ENCODE measurements at places on chromosomes 2 and 18.

DNA sequence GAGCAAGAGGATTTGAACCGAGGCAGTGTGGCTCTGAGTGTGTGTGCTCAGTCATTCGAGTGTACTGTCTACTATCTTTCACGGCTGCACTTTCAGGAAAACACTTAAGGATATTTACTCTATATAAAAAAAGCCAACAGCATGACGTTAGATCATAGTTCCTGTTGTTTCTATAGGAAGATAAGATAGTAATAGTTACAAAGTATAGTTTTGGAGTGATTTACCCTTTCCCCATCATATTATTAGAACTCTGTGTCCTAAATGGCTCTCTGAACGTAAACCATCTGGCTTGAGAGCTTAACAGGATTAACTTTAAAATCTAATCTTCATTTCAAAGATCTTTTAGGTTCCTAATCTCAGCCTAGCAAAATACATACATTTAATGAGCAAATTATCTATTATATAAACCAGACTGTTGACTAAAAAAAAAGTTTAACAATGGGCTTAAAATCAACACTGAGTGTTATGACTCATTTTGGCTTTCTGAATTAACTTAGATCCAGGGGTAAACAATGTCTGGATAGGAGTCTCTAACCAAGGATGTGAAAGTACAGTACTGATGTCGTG is 150.3 kb upstream of the DNMT3A start:
- no peak for DNase-seq

DNA sequence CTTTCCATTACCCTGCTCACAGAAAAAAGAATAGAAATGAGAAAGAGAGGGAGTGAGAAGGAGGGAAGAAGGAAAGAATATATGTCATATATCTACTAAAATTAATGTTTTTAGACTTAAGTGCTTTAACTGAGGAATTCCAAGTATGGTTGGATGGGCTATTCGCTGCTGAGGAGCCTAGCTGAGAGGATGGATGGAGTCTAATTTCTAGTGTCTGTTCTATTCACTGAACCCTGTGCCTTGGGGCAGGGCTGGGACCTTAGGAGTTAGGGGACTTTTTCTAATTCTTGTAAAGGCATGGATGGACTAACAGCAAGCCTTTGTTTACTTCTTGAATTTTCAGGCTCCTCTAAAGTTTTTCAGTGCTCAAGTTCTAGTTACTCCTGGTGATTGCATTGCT is 109.8 kb downstream of the PTRHD1 start:
- DNase-seq, result no peak

- peak; percentile 20 for DNase-seq
Observed at GRCh38 chr2:190088917-190089316, 26.4 kb upstream of the MSTN start.

GRCh38 chr2:63840081-63840784 is 1.5 kb upstream of the UGP2 start:
- DNase-seq, result no peak

- no peak for DNase-seq
Observed at GRCh38 chr2:136441979-136442714, 323.2 kb upstream of the THSD7B start.

GRCh38 chr2:222115296-222115695 is 183.5 kb downstream of the PAX3 start:
- DNase-seq, result no peak

DNA sequence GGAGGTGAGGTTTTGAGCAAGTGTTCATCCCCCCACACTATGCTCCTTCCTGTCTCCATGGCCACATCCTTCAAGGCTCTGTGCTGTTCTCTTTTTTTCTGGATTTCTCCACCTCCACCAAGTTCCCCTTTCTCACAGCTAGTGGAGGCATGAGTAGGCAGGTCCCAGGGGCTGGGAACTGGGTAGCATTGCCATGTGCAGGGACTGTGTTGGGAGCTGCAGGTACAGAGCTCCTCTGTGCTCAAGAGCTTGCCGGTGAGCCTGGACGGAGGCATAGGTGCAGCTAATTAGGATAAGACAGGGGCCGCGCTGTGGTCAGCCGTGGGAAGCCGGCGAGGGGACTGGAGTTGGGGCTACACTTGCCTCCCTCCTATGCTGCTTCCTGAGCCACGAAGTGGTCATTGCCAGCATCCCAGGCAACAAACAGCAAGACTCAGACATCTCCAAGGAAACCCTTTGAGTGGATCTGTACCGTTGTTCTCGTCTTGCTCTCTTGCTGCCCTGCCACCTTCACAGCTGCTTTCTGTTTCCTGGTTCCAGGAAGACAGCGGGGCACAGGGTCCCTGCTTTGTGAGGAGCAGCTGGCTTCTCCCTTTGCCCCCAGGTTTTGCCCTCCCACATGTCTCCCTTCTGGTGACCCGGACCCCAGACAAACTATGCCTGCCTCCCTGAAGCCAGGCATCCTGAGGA is 36.9 kb downstream of the ATOH8 start:
- DNase-seq, result no peak

DNA sequence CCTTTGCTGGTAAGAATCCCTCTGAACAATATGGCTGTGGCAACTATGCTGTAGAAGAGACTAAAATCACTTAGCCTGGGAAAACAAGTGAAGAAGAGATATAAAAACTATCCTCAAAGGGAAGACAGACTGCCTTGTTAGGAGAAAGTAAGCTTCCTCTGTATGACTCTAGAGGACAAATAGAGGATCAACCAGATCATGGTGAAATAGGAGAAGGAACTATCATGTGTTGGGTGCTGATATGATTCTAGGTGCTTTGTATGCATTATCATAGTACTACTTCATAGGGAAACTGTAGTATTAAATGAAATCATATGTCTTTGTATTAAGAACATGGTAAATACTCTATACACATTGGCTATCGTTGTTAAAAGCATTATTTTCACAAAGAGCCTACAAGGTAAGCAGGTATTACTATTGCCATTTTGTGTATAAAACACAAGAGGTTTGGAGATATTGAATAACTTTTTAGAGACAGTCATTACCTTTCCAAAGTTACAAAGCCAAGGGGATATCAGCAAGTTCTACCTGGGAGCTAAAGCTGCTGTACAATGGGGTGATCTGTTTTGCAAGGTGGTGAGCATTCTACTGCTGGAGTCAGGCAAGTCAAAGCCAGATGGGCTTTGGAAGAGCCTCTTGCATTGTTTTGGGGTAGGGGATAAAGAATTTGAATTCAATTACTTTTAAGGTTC is 402.6 kb downstream of the ALK start:
- DNase-seq, result no peak

GRCh38 chr18:68533641-68534040 is 181.3 kb downstream of the TMX3 start:
- DNase-seq, result no peak

DNA sequence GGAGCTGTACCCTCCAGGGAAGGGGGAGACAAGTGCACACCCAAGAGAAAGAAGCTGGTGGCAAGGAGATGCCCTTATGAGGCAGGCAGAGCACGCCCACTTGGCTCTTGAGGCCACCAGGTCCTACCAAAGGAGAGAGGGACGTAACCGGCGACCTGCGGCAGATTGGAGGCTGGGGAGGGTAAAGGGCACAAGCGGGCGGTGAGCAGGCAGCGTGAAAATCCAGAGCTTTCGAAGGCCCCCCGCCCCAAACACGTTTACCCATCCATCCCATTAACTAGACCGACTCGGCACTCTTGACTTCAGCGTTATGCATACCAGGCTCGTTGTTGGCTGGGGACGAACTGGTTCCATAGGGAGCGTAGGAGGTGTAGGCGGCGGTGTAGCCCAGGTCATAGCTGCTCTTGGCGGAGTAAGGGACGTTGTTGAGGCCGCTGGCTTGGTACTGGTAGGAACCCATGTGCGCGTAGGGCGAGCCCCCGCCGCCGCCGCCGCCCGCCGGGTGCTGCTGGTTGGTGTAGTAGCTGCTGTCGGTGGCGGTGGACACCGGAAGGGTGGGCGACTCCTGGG is 794 bp downstream of the DLX2 start:
- no peak for DNase-seq

DNA sequence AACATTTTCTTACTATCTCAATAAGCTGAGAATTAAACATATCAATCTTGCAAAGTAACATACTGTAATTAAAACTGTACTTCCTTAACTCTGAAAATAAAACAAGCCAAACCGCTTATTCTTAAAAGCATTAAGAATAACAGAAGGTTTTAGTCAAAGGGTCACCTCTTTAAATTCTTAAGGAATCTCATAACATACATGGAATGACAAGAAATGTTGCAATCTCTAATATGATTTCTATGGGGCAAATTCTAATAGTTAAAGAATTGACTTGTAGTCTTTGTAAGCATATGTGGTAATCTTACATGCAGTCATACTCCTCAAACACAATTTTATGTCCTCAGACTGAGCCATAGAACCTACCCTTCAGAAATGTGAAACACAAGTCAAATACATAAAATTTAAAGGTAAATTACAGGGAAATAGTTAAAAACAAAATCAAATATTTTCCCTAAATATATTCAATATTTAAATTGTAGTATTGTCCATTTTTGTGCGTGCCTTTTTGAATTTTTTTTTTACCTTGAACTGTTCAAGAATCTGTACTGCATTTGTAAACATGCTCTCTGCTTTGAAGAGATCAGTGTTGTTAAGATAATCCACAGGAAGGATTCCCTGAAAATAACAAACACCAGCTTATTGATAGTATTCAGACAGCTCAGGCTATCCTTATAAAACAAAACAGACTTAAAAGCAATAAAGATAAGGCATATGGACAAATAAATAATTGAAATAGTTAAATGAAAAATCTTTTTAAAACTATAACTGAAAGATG is 48.2 kb downstream of the PIGN start:
- no peak for DNase-seq

DNA sequence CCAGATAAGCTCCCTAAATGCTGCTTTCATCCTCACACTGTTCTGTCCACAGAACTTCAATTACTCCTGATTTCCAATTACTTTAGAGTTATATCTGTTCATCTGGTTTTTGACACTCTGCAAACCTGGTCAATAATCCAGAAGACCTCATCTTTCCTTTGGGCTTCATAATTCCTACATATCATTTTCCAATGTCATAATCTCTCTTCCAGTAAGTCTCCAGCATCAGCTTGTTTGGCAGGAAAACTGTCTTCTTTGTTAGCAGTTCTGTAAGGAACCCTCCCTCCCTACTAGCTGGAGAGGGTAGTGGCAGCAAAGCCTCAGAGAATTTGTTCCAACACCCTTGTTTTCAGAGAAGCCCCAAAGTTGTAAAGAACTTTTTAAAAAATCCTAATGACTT is 11.9 kb upstream of the SLC14A1 start:
- DNase-seq, result no peak

- no peak for DNase-seq
Observed at GRCh38 chr2:224837558-224837957, 121.4 kb upstream of the CCDC195 start.

GRCh38 chr2:154849482-154849881 is 151.0 kb downstream of the KCNJ3 start:
- no peak for DNase-seq

- DNase-seq, result no peak
Observed at GRCh38 chr2:172299741-172300140, 127.6 kb upstream of the ITGA6 start.

DNA sequence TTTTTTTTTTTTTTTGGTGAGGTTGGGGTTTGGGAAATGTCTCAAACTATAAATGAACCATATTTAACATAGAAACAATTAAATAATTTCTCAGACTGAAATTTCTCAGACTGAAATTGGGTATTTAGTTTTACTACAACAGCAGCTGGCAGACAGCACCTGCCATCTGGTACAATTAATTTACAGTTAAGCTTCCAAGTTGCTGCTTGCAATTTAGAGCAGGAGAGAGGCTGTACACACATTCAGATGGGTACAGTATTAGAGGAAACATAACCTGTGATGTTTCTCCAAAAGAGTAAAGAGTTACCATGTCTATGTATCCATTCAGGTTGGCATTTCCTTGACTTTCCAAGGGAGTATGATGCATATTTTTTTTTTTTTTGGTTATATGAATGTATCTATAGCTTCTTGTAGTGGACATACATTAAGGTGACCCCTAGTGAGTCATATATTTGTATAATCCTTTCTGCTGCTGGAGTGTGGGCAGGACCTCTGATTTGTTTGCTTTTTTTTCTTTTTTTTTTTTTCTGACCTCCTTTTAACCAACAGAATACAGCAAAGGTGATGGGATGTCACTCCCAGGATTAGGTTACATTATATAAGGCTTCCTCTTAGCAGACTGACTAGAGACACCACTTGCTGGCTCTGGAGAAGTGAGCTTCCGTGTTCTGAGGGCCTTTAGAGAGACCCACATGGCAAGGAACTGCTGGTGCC is 201.7 kb downstream of the PTH2R start:
- DNase-seq, result no peak

DNA sequence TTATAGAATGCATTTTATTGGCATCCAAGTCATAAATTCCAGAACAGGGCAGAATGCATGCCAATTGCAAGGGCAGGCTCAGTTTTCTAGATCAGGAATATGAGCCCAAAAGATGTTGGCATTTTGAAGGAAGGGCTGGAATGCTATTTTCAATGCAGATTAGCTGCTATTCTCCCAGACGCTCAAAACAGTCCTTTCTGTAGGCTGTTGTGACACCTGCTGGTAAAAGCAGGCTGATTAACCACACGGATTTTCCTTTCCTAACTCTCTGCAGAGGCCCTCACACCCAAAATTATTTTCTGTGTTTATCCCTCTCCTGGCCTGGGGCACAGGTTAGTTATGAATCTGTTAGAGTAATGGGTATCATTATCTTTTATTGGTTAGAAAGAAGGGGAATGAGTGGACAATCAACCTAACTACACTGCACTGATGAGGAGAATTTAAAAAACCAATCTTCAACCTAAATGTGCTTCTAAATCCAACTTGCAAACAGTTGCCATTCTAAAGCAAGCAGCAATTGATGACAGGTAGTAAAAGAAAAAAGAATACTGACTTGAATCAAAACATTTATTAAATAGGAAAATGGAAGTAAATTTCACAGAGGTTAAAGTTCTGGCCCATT is 94.0 kb downstream of the PLA2R1 start:
- no peak for DNase-seq

DNA sequence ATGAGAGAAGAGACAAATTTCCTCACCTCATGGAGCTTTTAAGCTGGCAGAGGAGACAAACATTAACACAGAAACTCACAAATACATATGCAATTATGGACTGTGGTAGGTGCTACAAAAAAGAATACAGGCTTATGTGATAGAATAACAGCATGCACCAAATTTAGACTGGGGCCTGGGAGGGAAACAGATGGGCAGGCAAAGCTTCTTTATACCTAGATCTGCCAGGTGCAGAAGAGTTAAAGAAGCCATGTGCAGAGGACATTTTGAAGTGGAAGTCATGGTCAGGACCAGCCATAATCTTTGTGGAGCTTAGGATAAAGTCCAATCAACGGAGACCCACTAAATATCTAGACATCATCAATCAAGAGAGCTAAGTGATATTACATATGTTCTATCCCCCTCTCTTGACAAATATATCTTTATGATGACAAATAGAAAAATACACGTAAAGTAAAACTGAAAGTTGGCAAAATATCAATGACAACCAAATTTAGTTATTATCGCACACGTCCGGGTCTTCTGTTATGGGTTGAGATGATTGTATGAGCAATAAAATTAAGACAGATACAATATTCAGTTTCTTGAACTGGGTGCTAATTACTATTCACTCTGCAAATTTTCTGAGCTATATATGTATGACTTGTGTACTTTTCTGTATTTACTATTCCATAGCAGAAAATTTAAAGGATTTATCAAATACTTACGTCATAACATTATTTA is 44.1 kb downstream of the CD28 start:
- no peak for DNase-seq
